Activated CD4-positive, alpha-beta T cell treated with anti-CD3 and anti-CD28 coated beads, Interleukin-2, amount 10 ng/mL, durations not matched to agents 24 days and 14 days (primary cell): ENCODE measurements at places on chromosomes 3 and 15. TPM values are rescaled to one million over a fixed set of nuclear protein-coding genes. Genes with fewer than 3 reads are reported as not detected.
A peak's percentile ranks its signal among the peaks of the same experiment; 100 is the strongest.

DNA sequence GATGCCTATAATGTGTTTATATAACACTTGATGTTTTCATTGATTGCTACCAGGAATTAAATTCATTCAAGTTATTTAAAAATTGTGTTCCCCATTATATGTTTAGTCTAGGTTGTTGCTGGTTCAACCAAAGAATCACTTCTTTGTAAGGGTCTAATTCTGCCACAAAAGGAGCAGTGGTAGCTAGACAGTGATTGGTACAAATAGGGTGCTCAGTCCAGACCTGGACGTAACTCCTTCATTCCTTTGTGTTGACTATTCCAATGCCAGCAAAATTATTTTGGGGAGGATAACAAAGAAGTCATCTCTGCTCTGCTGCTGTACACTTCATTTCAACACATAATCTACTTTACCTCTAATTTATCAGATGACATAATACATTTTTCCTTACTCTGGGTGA lies 1.2 kb downstream of the CHMP2B start:
- peaks cover 15% of the 10 kb centered on the region for H3K36me3 ChIP-seq
- H3K4me1 ChIP-seq, result peaks cover 33% of the 10 kb centered on the region
- H3K4me3 ChIP-seq, result peak overlapping the region; percentile 100
- H3K27ac ChIP-seq, result no peak overlapping the region
- DNase-seq, result no peak
- H3K27me3 ChIP-seq, result peaks cover 17% of the 10 kb centered on the region

TTLL13 gene
- 0.44 and 1.4 TPM in 2 replicates for total RNA-seq

- DNase-seq, result peak; percentile 78
- H3K36me3 ChIP-seq, result no peaks in the 10 kb centered on the region
- H3K27ac ChIP-seq, result peak within 1 kb of the TSS; percentile 48
- H3K27me3 ChIP-seq, result peaks cover 11% of the 10 kb centered on the region
- no peaks in the 10 kb centered on the region for H3K4me1 ChIP-seq
- peak within 1 kb of the TSS; percentile 63 for H3K4me3 ChIP-seq
These were observed at the start of gene SPESP1 for GRCh38 chr15:68930268-68931022. TSS of gene SPESP1 (plus strand) at chr15:68930525. CDS start at chr15:68930654, 129 bp downstream.

ALDH1A2 gene
- total RNA-seq, result 0.37 and 0.57 TPM in 2 replicates

GRCh38 chr3:157029365-157029790 lies 130.6 kb downstream of the CCNL1 start:
- DNase-seq, result no peak
- no peak overlapping the region for H3K27ac ChIP-seq
- peaks cover 29% of the 10 kb centered on the region for H3K27me3 ChIP-seq
- H3K4me3 ChIP-seq, result no peak overlapping the region
- H3K4me1 ChIP-seq, result no peaks in the 10 kb centered on the region
- H3K36me3 ChIP-seq, result no peaks in the 10 kb centered on the region

- H3K27me3 ChIP-seq, result no peaks in the 10 kb centered on the region
- H3K27ac ChIP-seq, result no peak overlapping the region
- no peaks in the 10 kb centered on the region for H3K4me1 ChIP-seq
These were observed 468.0 kb upstream of the TBL1XR1 start for GRCh38 chr3:177665122-177665808.

- no peak for DNase-seq
- peaks cover 2% of the 10 kb centered on the region for H3K4me1 ChIP-seq
These were observed 101.7 kb downstream of the STAG1 start for GRCh38 chr3:136650461-136650860.

- no peak overlapping the region for H3K4me3 ChIP-seq
- H3K4me1 ChIP-seq, result no peaks in the 10 kb centered on the region
- H3K27me3 ChIP-seq, result peaks cover 21% of the 10 kb centered on the region
- no peaks in the 10 kb centered on the region for H3K36me3 ChIP-seq
- no peak for DNase-seq
These were observed 76.3 kb upstream of the EPHB3 start for GRCh38 chr3:184485241-184485640.

GRCh38 chr3:11850003-11850402 lies 3.3 kb upstream of the TAMM41 start:
- H3K4me1 ChIP-seq, result peaks cover 14% of the 10 kb centered on the region
- H3K27me3 ChIP-seq, result peaks cover 12% of the 10 kb centered on the region
- H3K27ac ChIP-seq, result no peak overlapping the region
- peaks cover 5% of the 10 kb centered on the region for H3K36me3 ChIP-seq
- H3K4me3 ChIP-seq, result no peak overlapping the region

MAPK6 gene
- 60.9 and 63.9 TPM in 2 replicates for total RNA-seq

DNA sequence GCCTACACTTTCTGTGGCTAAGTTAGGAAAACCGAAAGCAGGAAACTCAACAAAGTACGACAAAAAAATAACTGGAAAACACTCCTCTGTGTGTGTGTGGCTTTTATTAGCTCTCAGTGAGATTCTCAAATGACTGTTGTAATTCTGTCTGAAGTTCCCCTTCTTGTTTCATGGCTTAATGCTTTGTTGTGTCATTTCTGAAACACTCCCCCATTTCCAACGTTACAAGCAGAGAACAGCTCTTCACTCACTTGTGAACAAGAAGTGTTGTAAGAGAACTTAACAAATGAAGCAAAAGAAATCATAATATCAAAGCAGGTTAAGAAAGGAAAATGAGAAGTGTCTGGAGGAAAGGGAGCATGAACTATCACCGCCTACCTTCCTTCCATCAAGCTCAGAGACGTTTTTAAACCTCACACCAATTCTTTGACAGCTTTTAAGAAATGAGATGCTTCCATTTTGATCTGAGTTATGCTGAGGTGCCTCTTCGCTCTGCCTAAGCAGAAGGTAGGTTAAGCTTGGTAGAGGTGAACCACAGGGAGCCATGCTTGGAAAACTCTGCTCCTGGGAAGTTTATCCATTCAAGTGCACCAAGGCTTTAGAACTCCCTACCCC lies 12.4 kb upstream of the SEC62 start:
- peaks cover 3% of the 10 kb centered on the region for H3K27me3 ChIP-seq
- H3K36me3 ChIP-seq, result no peaks in the 10 kb centered on the region

GRCh38 chr3:120192159-120192558 lies 92.9 kb downstream of the GPR156 start:
- no peak overlapping the region for H3K27ac ChIP-seq
- H3K27me3 ChIP-seq, result peaks cover 8% of the 10 kb centered on the region
- no peak for DNase-seq
- no peaks in the 10 kb centered on the region for H3K36me3 ChIP-seq
- no peaks in the 10 kb centered on the region for H3K4me1 ChIP-seq

CKMT1A gene
- 0.28 and 0.66 TPM in 2 replicates for total RNA-seq

DNA sequence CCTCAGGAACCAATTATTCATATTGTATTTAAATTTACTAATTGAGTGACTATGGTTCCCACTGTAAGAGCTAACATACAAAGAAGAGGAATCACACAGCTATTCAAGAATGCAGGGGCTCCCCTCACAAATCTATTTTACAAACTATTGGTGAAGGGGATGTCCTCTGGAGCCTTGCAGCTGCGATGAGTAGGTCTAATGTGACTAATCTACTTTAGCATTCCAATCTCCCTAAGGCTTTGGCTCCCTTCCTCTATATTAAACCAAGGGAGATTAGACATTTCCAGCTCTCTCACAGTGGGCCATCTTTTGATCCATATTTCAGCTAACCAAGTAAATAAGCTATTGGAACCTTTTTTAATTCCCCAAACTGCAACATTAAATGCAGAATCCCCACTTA lies 514.2 kb upstream of the BCHE start:
- H3K4me1 ChIP-seq, result no peaks in the 10 kb centered on the region
- no peak for DNase-seq
- H3K36me3 ChIP-seq, result no peaks in the 10 kb centered on the region
- no peaks in the 10 kb centered on the region for H3K27me3 ChIP-seq
